ENCODE measurements at places on chromosomes 12 and 14. TPM values are rescaled to one million over a fixed set of nuclear protein-coding genes. Genes with fewer than 3 reads are reported as not detected.

Gene ARHGDIB
- 31.7 TPM for total RNA-seq

Gene MUCL1
- total RNA-seq, result not detected

Gene GLIPR1L1
- not detected for total RNA-seq

Gene TEX52
- total RNA-seq, result not detected

Gene TAS2R30
- total RNA-seq, result 17.0 TPM

DNA sequence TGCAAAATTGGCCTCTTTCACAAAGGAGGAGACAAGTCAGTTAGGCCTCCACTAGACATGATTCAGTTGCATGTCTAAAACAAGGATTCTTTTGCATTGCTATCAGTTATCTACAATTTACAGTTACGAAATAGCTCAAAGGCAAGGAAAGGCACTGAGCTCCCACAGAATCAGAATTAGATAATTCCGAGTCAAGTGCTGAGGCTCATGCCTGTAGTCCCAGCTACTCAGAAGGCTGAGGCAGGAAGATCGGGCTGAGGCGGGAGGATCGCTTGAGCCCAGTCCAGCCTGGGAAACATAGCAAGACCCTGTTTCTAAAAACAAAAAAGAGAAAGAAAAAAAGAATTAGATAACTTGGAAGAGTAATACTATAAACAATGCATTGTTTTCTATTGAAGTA is 12.3 kb upstream of the RTRAF start:
- no peak for DNase-seq

DNA sequence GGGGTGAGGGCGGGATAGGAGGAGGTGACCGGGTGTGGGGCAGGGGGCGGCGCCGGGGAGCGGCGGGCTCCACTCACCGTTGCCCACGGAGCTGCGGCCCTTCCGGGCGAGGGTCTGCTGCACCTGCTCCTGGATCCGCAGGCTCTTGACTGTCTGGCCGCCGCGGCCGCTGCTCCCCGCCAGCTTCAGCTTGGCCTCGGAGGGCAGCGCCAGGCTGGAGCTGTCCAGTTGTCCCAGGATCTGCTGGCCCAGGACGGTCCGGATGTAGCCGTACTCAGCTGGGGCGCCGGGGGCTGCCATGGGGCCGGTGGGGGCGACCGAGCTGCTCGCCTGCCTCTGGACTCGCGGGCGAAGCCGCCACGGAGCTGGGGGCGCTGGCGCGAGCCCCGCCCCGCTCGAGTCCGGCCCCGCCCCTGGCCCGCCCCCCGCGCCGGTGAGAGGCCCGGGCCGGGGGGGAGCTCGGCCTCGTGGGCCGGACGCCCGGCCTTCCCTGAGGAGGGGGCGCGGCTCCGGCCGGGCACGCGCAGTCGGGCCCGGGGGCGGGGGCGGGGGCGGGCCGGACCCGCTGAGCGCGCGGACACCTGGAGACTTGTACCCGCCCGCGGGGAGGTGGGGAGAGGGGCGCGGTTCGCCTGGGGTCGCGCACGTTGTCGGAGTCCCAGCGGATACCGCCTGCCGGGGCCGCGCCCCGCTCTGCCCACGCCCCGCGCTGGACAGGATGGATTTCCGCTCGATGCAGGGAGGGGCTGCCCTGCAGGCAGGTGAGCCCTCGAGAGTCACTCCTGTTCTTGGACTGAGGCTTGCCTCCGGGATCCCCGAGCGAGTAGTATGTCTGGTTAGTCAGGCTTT is at the start of gene PKP2:
PKP2 (minus strand) TSS at position 346 of the 849 bp plus-strand sequence; CDS start at position 300, 46 bp downstream.
- peak; percentile 49 for DNase-seq

DNA sequence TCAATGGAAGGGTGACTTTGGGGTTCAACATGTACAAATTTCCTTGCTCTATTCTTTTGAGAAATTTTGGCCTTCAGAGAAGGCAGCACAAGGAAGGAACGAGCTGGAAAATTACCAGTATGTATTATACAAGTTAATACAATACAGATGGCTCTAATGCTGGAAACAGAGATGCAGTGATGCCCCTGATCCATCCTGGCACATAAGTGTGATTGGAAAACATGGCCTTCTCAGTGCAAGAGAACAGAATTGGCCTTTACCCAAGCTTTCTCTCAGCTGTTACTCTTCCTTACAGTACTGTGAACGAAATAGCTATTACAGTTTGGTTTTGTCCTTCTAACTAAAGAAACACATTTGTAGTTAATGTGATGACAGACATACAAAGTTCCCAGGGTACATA is 102.5 kb upstream of the GPHB5 start:
- DNase-seq, result no peak

DNA sequence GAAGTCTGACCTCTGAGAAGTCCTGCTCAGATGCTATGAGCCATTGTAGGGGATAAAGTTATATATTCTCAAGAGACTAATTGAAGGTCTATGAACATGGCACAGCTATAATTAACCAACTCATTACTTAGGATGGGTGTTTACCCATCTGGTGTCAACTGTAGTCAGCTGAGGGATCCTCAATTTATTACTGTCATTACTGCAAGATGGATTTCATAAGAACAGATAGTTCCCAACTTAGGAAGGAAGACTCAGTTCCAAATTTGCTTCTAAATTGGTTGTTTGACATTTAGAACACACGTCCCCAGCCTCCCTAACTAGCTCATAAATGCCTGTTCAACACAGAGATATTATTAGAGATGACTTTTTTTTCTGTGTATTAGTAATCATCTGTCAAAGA is 81.4 kb downstream of the FRMD6 start:
- no peak for DNase-seq

GRCh38 chr12:29187756-29188155 is 38.7 kb downstream of the FAR2 start:
- no peak for DNase-seq

- DNase-seq, result no peak
Observed at GRCh38 chr14:100416921-100417860, 94.1 kb downstream of the SLC25A47 start.

- DNase-seq, result no peak
Observed at GRCh38 chr14:76385435-76385834, 9.5 kb downstream of the ESRRB start.

All from spinal cord (tissue), 10 donors.